ENCODE measurements at places on chromosomes 2 and 18.

- no peak for DNase-seq
These were observed 766 bp downstream of the TMEM17 start for GRCh38 chr2:62505109-62505749.

DNA sequence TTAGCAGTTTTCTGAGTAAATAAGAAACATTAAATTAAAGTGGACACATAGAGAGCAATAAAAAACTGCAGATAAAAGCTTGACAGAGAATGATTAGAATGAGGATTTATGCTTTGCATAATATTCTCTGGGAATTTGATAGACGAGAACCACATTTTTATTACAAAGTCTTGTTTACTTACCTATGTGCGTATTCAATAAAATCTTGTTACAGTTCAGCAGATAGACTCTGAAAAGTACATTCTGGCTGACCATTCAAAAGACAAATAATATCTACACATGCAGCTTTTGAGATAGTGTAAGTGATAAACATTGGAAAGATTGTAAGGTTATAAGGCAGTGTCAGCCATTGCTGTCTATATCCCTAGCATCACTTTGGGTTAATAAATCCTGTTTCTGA is 381.6 kb downstream of the NYAP2 start:
- DNase-seq = no peak

GRCh38 chr18:23714576-23714975 is 25.3 kb downstream of the LAMA3 start:
- DNase-seq = no peak

GRCh38 chr2:140698636-140699035 is 1432.2 kb downstream of the LRP1B start:
- DNase-seq = no peak

GRCh38 chr18:76234676-76235060 is 260.4 kb downstream of the ZNF516 start:
- DNase-seq = no peak

- no peak for DNase-seq
These were observed 226.2 kb downstream of the MC4R start for GRCh38 chr18:60146220-60146960.

- DNase-seq = no peak
These were observed 7.9 kb downstream of the PPP3R1 start for GRCh38 chr2:68244456-68244855.

GRCh38 chr2:31406593-31407385 is 7.8 kb downstream of the XDH start:
- no peak for DNase-seq

DNA sequence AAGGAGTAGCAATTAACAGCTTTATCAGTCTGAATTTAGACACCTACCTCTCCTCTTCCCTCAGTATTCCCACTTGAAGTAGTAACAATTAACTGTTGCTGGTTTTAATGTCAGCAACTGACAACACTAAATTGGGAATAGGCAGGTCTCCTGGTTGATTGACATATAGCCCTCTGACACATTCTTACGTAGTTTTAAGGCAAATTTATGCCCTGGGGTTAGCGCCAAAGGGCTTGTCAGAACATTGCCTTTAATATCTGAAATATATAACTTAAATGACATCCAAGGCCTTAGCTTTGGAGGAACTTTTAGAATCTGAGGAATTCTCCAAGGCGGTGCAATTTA is 7.4 kb downstream of the ASXL3 start:
- DNase-seq = no peak

GRCh38 chr2:112751451-112752197 is 12.8 kb downstream of the CKAP2L start:
- no peak for DNase-seq

DNA sequence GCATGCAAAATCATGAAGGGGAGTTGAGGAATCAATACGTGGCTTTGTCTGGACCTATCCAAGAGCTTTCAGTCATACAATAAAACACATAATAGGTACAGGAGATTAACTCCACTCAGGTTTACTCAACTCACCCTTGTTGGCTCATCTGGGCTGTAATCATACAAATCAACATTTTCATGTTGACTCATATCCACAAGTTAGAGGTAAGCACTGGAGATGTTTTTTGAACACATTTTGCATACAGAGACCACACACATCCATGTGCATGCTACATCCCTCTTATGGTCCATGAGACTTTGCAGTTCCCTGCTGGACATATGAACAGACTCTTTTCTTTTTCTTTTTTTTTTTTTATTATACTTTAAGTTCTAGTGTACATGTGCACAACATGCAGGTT is 336.9 kb upstream of the PIK3C3 start:
- DNase-seq = no peak

DNA sequence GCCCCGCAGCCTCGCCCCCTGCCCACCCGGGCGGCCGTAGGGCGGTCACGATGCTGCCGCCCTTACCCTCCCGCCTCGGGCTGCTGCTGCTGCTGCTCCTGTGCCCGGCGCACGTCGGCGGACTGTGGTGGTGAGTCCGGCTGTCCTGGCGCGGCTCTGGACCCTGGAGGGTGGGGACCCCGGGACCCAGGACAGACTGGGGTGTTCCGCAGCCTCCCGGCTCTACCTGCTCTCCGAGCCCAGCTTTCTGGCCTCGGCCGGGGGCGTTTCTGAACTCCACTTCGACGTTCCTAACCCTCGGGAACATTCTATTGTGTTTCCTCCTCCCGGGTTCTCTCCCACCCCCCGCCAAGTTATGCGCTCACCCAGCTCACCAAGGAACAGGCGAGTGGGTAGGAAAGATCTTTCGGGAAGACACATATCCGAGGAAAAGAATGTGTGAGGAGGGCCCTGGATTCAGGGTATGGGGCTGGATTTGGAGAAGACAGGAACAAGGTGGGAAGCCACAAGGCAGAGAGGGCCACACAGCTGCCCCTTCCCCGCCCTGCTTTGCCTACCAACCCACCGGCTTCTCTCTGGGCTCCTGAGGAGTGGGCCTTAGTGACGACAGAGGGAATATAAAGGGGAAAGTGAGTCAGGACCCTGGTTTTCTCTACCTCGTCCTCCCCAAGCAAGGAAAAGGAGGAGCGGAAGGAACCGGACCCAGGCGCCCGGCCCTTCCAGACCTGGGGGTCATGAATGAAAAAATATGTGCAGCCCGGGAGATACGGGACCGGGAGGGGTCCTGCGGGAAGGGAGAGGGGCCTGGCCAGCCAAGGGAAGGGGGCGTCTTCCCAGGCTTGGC is 605 bp downstream of the WNT6 start:
- no peak for DNase-seq

DNA sequence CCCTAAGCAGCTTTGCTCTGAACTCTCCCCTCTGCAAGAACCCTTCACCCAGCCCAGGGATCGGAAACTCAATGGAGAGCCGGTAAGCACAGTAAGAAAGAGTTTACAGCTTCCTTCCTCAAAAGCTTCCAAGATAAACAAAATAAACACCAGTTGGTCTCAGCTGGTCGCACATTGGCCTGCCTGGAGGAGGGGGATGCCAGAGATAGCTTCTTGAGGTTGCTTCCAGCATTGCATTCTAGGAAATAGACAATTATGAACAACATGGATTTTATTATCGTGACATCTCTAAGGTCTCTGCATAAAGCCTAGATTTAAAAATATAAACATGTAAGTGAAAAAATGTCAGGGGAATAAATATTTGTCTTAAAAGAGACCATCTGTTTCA is 141.5 kb upstream of the PKDCC start:
- no peak for DNase-seq

GRCh38 chr2:107002735-107003134 is 116.8 kb upstream of the ST6GAL2 start:
- DNase-seq = no peak

GRCh38 chr18:32183503-32183902 is 6.3 kb upstream of the MEP1B start:
- no peak for DNase-seq

DNA sequence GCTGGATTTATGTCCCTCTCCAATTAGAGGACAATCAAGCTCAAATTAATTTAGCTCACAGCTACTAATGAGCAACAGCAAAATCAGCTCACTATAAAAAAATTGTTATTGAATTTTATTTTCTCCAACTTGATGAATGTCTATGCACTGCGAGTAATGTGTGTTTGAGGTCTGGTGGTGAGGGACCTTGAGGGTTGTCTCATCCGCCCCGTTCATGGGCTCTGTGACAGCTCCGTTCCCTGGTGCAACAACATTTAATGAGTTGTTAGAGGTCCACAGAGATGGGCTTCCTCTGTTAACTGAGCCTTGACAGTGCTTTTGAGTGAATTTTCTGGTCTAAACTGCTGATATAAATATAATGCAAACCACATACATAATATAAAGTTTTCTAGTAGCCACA is 101.7 kb downstream of the GPR39 start:
- no peak for DNase-seq

DNA sequence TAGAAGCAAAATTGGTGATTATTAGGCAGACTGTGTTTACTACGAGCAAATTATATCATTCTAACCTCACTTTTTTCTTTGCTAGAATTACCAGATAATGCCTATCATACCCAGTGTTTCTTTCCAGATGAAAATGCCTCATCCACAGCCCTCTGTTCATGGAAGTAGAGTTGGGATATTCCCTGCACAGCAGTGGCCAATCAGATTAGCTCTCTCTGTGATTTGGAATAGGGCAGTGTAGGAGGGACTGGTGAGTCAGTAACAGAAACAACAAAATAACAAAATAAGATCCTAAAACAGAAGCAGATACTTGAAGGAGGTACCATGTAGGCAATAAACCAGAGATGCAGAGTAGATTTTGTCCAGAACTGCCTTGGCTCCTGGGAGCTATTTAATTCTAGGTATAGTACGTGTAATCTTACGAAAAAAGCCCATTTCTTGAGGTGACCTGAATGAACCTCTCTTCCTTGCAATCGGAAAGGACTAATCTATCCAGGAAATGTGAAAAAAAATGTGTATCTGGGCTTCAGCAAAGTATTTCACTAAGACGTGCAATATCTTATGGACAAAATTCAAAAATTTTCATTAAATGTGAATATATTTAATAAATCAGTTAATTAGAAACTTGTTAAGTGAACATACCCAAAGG is 18.4 kb upstream of the TMEM17 start:
- no peak for DNase-seq

- no peak for DNase-seq
These were observed 218.0 kb downstream of the IRS1 start for GRCh38 chr2:226581661-226582060.

DNA sequence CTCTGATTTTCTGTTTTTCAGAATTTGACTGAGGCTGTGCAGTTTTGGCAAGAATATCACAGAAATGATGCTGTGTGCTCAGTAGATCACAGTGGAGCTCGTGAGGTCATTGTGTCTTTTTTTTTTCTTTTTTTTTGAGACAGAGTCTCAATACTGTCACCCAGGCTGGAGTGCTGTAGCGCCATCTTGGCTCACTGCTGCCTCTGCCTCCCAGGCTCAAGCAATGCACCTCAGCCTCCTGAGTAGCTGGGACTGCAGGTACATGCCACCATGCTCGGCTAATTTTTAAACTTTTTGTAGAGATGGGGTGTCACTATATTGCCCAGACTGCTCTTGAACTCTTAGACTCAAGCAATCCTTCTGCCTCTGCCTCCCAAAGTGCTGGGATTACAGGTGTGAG is 203.6 kb downstream of the NCKAP5 start:
- DNase-seq = no peak

DNA sequence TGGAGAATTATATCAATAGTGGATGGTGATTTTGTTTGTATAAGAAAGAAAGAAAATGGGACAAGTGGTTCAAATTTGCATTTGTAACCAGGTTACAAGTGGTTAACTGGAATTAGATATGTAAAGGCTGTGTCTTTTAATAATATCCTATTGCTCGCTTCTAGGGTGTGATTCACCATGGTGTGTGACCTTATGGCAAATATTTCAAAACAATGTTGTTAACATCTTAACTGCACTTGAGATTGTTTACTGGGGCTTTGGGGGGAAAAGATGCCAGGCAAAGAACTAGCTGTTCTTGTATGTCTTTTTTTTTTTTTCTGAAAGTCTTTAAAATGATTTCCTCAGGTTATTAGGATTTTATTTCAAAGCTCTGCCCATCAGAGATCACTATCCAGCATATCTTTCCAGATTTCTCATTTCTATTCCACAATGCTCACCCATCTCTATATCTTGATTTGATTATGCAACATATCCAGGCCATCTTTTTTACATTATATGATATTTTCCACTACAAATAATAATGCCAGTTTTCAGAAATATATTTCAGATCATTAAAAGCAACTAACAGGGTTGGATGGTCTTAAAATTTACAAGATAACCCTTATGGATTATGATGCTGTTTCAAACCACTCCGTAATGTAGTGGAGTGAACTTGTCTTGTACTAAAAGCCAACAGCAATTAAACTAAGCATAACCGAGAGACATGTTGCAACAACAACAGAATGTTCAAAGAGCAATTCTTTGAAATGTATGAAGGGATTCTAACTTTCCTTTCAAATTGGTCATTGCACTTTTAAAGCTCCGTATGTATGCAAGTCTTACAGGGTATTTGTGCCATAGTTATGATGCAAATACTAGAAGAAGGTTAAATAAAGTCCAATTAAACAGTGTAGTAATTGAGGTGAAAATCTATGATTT is 341.5 kb upstream of the ETAA1 start:
- DNase-seq = no peak

- DNase-seq = no peak
These were observed 196.4 kb downstream of the ARL4C start for GRCh38 chr2:234300391-234300925.

DNA sequence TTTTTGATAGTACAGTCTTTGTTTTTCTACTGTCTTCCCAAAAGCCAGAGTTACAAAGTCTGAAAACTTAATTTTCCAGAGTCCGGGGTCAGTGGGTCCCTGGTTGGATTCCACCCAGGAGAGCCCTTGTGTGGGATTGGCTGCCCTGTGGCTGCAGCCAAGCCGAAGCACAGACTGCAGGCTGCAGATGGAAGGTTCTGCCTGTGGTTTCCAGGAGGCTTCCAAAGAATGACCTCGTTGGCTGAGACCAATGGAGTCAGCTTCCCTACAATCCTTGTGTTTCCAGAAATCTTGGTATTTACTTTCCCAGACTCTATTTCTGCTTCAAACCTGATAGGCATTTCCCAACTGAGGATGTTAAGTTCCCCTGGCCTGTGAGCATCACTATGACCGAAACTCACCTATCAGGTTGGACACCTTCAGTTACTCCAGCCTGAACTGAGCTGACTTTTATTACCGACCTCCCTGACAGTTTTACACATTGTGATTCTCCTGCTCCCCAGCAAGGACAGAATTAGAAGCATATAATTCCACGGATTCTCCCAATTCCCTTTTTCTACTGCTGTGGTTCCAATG is 117.5 kb upstream of the CCDC68 start:
- no peak for DNase-seq

DNA sequence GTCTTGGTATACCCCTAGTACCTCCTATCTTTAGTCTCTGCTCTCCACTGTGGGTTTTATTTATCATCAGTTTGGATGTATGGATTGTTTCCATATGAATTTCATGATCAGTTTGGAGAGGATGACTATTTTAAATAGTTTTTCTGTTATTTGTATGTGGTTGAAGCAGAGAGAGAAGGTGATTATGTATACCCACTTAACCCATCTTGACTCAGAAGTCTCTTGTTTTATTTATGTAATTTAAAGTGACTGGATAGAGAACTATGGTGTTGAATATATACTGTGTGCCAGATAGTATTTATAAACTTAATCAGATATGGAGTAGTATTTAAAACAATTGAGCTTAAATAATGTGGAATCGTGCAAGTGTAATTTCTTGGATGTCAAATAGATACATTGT is 39.9 kb downstream of the SMAD4 start:
- DNase-seq = no peak

- DNase-seq = no peak
These were observed 214.9 kb downstream of the L3MBTL4 start for GRCh38 chr18:6199777-6200176.

Measured in activated T-helper 1 cell treated with anti-CD3 and anti-CD28 coated beads, Interleukin-2, amount 50 U/mL, for 16 hours (primary cell).